ENCODE measurements at places on chromosomes 12 and 14. TPM values are rescaled to one million over a fixed set of nuclear protein-coding genes. Genes with fewer than 3 reads are reported as not detected.

DNA sequence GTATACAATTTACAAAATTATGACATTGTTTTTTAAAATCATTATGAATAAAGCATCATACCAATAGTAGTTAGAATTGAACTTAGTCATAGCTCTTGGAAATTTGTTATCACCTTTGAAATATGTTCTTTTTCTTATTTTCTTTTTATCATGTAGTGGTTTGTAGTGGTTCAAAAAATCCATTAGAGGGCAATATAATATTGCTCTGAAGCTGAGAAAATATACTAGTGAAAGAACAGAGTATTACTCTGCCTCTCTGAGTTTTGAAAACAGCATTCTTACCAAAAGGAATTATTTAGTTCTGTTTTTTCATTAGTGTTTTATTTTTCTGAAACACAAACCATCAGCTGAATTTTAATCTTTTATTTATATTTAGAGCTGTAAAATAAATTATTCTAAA, 76.2 kb downstream of the PDZRN4 start:
- peak; percentile 36 for DNase-seq
- H3K4me3 ChIP-seq = no peak overlapping the region
- no peak overlapping the region for H3K27ac ChIP-seq
- no peaks in the 10 kb centered on the region for H3K4me1 ChIP-seq

- H3K4me1 ChIP-seq = peaks cover 64% of the 10 kb centered on the region
- H3K4me3 ChIP-seq = no peak overlapping the region
- H3K27ac ChIP-seq = peak overlapping the region; percentile 65
- H3K27me3 ChIP-seq = no peaks in the 10 kb centered on the region
These were observed 19.1 kb upstream of the SLC38A2 start for GRCh38 chr12:46391630-46392029.

GRCh38 chr12:38919191-38919590, 13.8 kb upstream of the CPNE8 start:
- no peaks in the 10 kb centered on the region for H3K4me1 ChIP-seq
- no peaks in the 10 kb centered on the region for H3K27me3 ChIP-seq
- no peaks in the 10 kb centered on the region for H3K36me3 ChIP-seq
- H3K27ac ChIP-seq = no peak overlapping the region

DNA sequence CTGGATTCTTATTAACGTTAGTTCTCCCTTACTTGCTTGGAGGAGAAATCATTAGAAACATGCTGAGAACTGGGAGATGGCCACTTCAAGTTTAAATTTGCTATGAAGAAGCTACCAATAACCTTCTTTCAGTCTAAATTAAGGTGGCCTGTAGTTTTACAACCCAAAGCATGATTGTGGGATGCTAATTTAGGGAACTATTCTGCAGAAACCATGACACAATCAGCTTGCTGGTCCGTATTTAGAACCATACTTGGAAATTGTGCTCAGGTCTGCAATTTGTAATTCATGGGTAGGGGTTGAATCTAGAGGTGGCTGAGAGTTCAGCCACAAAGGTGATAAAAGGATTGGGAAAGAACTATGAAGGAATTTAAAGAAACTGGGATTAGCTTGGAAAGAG, 405.7 kb downstream of the RAD51B start:
- H3K27me3 ChIP-seq = no peaks in the 10 kb centered on the region
- H3K27ac ChIP-seq = no peak overlapping the region
- H3K4me3 ChIP-seq = no peak overlapping the region
- no peaks in the 10 kb centered on the region for H3K36me3 ChIP-seq
- no peak for DNase-seq

DNA sequence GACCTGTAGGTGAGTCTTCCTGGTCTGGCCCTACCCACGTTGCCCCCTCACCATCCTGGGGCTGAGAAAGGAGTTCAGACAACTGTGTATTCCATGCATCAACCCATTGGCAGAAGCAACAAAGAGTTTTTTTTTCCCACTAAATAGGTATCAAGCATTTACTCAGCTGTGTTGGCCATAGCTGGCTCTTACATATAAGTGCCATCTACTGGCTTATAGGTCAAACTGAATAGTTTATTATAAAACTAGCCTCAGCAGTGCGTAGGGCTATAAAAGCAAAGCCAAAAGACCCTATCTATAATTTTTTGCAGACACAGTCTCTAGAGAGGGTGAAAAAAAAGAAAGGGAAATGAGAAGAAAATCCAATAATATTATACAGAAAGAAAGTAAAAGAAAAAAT, 765.2 kb upstream of the MGAT4C start:
- DNase-seq = no peak
- H3K27ac ChIP-seq = no peak overlapping the region
- H3K36me3 ChIP-seq = no peaks in the 10 kb centered on the region
- H3K4me3 ChIP-seq = no peak overlapping the region
- H3K27me3 ChIP-seq = no peaks in the 10 kb centered on the region
- H3K4me1 ChIP-seq = no peaks in the 10 kb centered on the region

DNA sequence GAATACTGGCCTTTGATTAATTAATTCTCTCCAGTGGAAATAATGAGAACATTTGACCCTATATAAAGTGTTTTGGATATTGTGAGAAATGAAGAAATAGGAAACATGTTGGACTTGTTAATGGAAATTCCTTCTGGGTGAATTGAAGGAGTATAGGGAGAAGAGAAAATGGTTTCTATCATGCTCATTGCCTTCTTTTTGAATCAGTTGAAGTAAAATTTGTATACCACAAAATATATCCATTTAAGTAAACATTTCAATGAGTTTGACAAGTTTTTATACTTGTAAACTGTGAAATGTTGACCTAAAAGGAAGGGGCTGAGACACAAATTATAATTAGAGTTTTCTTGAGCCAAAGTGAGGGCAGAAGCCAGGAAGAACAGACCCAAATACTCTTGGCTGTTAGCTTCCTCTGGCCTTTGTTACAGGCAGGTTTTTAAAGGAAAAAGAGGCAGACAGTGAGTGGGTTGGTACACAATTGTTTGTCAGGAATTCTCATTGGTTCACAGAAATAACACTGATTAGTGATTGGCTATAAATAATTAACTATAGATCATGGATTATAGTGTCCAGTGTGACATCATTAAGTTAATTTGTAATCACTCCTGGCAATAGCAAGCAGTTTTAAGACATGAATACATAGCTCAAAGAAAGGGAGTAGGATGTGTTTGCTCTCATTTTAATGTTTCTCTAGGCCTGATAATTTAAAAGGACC, 826 bp downstream of the ZNF705A start:
- no peak for DNase-seq
- no peak overlapping the region for H3K27ac ChIP-seq
- no peak overlapping the region for H3K4me3 ChIP-seq
- no peaks in the 10 kb centered on the region for H3K27me3 ChIP-seq
- no peaks in the 10 kb centered on the region for H3K36me3 ChIP-seq

GRCh38 chr12:96396914-96397313, 3.3 kb downstream of the CDK17 start:
- H3K4me1 ChIP-seq = peaks cover 43% of the 10 kb centered on the region
- peaks cover 10% of the 10 kb centered on the region for H3K27me3 ChIP-seq
- no peak overlapping the region for H3K4me3 ChIP-seq
- H3K27ac ChIP-seq = no peak overlapping the region

DNA sequence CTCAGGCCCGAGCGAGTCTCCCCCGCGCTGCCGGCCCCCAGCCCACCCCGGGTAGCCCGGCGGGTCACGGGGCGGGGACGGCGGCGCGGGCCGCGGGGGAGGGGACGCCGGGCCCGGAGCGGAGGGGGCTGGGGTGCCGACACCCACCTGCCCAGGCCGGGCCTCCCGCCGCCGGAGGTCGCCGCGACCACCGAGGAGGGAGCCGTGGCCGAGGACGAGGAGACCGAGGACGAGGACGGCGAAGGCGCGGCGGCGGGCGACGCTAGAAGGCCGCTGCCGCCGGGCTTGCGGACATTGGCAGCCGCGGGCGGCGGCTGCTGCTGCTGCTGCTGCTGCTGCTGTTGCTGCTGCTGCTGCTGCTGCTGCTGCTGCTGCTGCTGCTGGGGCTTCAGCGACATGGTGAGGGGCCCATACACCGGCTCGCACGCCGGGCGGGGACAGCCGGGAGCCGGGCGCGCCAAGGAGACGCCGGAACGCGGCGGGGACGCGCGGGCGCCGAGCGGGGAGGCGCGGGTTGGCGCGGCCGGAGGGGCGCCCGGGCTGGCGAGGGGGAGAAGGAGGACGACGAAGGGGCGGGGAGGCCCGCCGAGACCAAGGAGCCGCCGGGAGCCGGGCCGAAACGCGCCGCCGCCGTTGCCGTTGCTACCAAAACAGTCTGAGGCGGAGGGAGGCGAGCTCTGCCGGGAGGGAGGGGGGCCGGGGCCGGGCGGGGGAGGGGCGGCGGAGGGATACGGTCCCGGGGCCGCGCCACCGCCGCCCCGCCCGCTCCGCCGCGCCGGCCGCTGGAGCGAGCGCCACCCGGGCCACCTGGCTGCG, at the start of gene ATXN2:
Gene ATXN2 (minus strand): TSS at position 679 of the 816 bp plus-strand sequence. CDS start 281 bp downstream, at position 398.
- H3K4me3 ChIP-seq = peak within 1 kb of the TSS; percentile 84
- DNase-seq = peak; percentile 77
- H3K27ac ChIP-seq = peak within 1 kb of the TSS; percentile 95

DNA sequence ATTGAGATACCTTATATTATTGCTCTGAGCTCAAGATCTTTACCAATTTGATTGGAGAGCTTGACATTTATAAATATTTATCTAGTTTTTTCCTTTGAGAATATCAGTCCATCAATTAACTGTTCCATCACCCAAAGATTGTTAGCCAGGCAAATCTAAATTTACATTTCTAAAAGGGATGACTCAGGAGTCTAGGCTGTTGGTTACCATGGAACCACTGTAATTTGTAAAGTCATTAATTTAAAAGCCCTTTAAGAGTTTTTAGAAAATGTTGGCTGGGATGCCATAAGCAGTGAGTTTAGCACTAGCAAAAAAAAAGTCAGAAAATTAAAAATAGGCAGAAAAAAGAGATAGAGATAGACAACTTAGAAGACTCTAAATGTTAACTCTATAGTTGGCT, 19.5 kb upstream of the SERPINA1 start:
- H3K36me3 ChIP-seq = peaks cover 7% of the 10 kb centered on the region
- H3K27me3 ChIP-seq = no peaks in the 10 kb centered on the region
- H3K27ac ChIP-seq = no peak overlapping the region
- DNase-seq = no peak
- H3K4me1 ChIP-seq = peaks cover 13% of the 10 kb centered on the region

DNA sequence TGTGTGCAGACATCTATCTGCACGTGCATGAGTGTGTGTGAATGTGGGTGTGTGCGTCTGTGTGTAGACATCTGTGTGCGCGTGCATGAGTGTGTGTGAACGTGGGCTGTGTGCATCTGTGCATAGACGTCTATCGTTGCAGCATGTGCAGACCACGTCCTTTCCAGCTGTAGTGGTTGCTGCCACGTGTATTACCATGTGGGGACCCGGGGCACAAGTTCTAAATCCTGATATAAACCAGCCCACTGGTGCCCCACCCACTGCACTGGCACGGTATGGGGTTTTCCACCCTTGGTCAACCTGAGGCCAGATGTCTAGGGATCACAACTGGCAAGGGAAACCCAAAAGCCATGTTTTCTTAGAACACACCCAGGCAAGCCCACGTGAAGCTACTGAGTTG, 197.0 kb downstream of the ANO2 start:
- H3K36me3 ChIP-seq = no peaks in the 10 kb centered on the region
- no peak for DNase-seq
- H3K27ac ChIP-seq = no peak overlapping the region
- H3K4me1 ChIP-seq = no peaks in the 10 kb centered on the region
- H3K27me3 ChIP-seq = no peaks in the 10 kb centered on the region

DNA sequence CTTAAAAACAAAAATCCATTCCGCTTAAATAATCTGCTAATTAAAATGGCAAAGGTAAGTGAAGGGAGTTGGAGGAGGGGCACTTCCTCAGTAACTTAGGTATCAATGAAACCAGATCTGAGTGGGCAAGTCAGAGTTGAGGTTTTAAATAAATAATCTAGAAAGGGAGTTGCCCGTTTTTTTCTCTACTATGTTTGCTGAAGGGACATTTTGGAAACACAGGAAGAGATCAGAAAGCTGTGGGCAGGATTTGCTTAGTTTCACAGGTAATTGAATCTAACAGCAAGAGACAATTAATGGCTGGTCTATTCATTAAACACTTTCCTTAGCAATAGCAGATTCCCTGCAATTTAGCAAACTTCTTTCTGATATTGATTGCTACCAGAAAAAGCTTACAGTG, 186.0 kb upstream of the ABCD2 start:
- H3K4me1 ChIP-seq = peaks cover 8% of the 10 kb centered on the region
- H3K4me3 ChIP-seq = no peak overlapping the region
- no peaks in the 10 kb centered on the region for H3K27me3 ChIP-seq
- DNase-seq = peak; percentile 8

The KRT6A gene
- total RNA-seq = not detected

The FSCB gene
- total RNA-seq = 0.12 TPM

The SNRPF gene
- total RNA-seq = 35.4 TPM

The LTA4H gene
- total RNA-seq = 173 TPM

The SMOC1 gene
- 1.0 TPM for total RNA-seq

The ARMH4 gene
- total RNA-seq = 20.2 TPM

The CMKLR1 gene
- 1.6 TPM for total RNA-seq

All from GM23338 (cell line).